ENCODE measurements at places on chromosomes 1 and 21.
A peak's percentile ranks its signal among the peaks of the same experiment; 100 is the strongest.

GRCh38 chr1:118988186-118989005 lies at the start of gene TBX15:
TBX15 (minus strand) TSS chr1:118988343; CDS start chr1:118987795, 548 bp downstream.
- H3K4me3 ChIP-seq: peak within 1 kb of the TSS; percentile 15
- no peak within 1 kb of the TSS for H3K27ac ChIP-seq
- peaks cover 89% of the 10 kb centered on the region for H3K27me3 ChIP-seq
- H3K4me1 ChIP-seq: peaks cover 3% of the 10 kb centered on the region
- DNase-seq: no peak

GRCh38 chr1:111856411-111857185 lies 100.9 kb downstream of the DDX20 start:
- no peak overlapping the region for H3K27ac ChIP-seq
- no peaks in the 10 kb centered on the region for H3K36me3 ChIP-seq
- peaks cover 99% of the 10 kb centered on the region for H3K27me3 ChIP-seq
- no peak for DNase-seq
- H3K4me1 ChIP-seq: no peaks in the 10 kb centered on the region

- H3K4me1 ChIP-seq: no peaks in the 10 kb centered on the region
- no peaks in the 10 kb centered on the region for H3K27me3 ChIP-seq
- H3K36me3 ChIP-seq: no peaks in the 10 kb centered on the region
- H3K4me3 ChIP-seq: no peak overlapping the region
These were observed 63.9 kb upstream of the WARS2 start for GRCh38 chr1:119204197-119204960.

GRCh38 chr1:64948216-64948615 lies 18.1 kb downstream of the JAK1 start:
- H3K36me3 ChIP-seq: peaks cover 35% of the 10 kb centered on the region
- peak overlapping the region; percentile 85 for H3K27ac ChIP-seq
- peak overlapping the region; percentile 0 for H3K4me3 ChIP-seq
- no peaks in the 10 kb centered on the region for H3K27me3 ChIP-seq
- H3K4me1 ChIP-seq: peaks cover 57% of the 10 kb centered on the region

DNA sequence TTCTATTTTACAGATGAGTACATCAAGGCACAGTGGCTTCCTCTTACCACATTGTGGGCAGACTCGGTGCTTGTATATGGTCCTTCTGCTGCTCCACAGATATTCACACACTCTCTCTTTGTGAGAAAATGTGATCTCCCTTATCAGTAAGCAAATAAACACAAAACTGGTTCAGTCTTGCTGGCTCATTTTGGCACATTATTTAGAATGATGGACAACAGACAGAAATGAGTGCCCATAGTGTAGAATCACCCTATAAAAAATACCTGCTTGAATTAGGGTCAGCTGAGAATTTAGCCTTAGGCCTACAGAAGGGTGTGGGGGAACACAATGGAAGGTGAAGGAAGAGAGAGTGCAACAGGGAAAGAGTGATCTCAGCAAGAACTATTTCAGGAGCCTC lies 423.1 kb downstream of the HLX start:
- H3K27me3 ChIP-seq: peaks cover 37% of the 10 kb centered on the region
- no peak overlapping the region for H3K27ac ChIP-seq

GRCh38 chr1:198117267-198117666 lies 39.5 kb upstream of the NEK7 start:
- no peak overlapping the region for H3K27ac ChIP-seq
- H3K27me3 ChIP-seq: no peaks in the 10 kb centered on the region
- no peaks in the 10 kb centered on the region for H3K36me3 ChIP-seq
- H3K4me1 ChIP-seq: no peaks in the 10 kb centered on the region

DNA sequence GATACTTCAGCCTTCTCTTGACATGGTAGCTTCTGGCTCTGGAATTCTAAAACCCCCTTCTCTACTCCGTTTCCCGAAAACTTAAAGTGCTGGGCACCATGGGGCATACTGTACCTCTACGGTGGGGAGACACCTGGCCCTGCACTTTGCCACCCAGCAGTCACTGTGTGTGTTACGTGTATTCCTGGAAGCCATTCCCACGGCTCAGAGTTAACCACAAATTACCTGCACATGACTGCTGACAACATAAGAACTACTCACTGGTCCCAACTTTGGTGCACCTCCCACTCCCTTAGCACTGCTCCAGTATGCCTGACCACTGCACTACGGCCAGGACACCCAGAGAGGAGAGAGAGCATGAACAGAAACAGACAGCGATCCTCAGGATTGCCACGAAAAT lies 29.4 kb upstream of the TMPRSS2 start:
- H3K27me3 ChIP-seq: peaks cover 56% of the 10 kb centered on the region
- no peaks in the 10 kb centered on the region for H3K36me3 ChIP-seq
- H3K4me3 ChIP-seq: no peak overlapping the region
- H3K4me1 ChIP-seq: no peaks in the 10 kb centered on the region
- no peak for DNase-seq

- H3K36me3 ChIP-seq: no peaks in the 10 kb centered on the region
- no peak overlapping the region for H3K27ac ChIP-seq
- peaks cover 97% of the 10 kb centered on the region for H3K27me3 ChIP-seq
- DNase-seq: no peak
- peaks cover 13% of the 10 kb centered on the region for H3K4me1 ChIP-seq
- H3K4me3 ChIP-seq: peak overlapping the region; percentile 54
These were observed 271.4 kb downstream of the FOXD2 start for GRCh38 chr1:47709019-47709871.

GRCh38 chr1:202288177-202288576 lies 53.6 kb downstream of the UBE2T start:
- H3K36me3 ChIP-seq: no peaks in the 10 kb centered on the region
- no peaks in the 10 kb centered on the region for H3K27me3 ChIP-seq
- H3K27ac ChIP-seq: peak overlapping the region; percentile 5
- DNase-seq: no peak

All from effector memory CD8-positive, alpha-beta T cell (primary cell).